Hematopoietic multipotent progenitor cell treated with erythropoietin and hydrocortisone succinate and interleukin-3 and kit ligand, for 17 days (in vitro differentiated cells): ENCODE measurements at places on chromosomes 2 and 18.
A peak's percentile ranks its signal among the peaks of the same experiment; 100 is the strongest.

- no peak for DNase-seq
Measured at GRCh38 chr2:76998704-76999103, 523.5 kb downstream of the LRRTM4 start.

GRCh38 chr2:118980573-118980972 lies 38.6 kb downstream of the MARCO start:
- DNase-seq = no peak

DNA sequence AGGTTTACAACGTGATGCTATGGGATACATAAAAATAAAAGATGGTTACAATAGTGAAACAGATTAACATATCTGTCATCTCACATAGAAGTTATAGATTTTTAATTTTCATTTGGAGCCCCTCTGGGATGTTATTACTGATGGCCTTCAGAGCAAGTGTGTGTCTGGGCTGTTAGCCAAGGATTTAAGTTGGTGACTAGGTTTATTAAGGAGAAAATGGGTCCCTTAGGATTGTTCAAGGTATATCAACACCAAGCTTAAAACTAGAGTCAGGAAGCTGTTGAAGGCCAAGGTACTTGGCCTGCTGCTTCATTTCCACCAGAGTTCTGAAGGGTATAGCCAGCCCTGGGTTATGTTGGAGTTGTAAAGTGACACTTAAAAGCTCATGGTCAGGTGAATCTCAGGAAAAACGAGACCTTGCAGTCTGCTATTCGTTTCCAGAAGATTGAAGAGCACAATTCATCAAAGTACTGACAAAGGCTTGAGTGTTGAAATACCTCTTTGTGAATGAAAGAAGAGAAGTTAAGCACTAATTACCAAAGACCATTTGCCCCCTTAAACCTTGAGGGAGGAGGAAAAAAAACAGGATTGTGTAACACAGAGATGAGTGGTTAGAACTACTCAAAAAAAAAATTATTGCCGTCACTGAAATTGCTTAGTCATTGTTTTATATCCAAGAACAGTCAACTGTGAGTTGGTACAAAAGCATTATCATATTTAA lies 48.4 kb downstream of the MAP2 start:
- no peak for DNase-seq

GRCh38 chr2:57558312-57558711 lies 488.3 kb upstream of the VRK2 start:
- no peak for DNase-seq

- no peak for DNase-seq
Measured at GRCh38 chr2:188416367-188416766, 124.7 kb downstream of the GULP1 start.

- DNase-seq = no peak
Measured at GRCh38 chr2:128373451-128374000, 54.9 kb upstream of the HS6ST1 start.

DNA sequence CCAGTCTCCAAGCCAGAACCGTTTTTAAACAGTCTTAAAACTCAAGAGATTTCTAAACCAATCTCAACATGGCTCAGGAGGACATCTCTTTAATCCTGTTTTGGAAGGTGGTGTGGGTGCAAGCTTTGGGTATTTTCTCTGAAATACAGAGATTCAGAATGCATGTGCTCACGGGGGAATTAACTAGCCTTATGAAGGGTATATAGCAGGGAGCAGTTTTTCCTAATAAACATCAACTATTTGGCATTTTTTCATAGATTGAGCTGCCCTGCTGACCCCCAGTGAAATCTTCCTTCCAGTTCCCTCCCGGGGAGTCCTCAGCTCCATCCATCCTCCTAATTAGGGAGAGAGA lies 122.6 kb downstream of the SMAD7 start:
- no peak for DNase-seq

- DNase-seq = no peak
Measured at GRCh38 chr2:237616734-237617586, 10.4 kb upstream of the LRRFIP1 start.

GRCh38 chr18:11851146-11851805 lies at the start of gene CHMP1B:
TSS of gene CHMP1B (plus strand) at chr18:11851413. CDS start at chr18:11851512, 99 bp downstream.
- DNase-seq = peak; percentile 95

DNA sequence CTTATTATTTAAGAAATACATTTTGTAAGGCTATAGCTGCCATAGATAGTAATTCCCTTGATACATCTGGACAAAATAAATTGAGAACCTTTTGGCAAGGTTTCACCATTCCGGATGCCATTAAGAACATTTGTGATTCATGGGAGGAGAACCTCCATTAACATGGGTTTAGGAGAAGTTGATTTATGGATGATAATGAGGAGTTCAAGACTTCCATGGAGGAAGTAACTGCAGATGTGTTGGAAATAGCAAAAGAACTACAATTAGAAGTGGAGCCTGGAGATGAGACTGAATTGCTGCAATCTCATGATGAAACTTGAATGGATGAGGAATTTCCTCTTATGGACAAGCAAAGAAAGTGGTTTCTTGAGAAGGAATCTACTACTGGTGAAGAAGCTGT lies 17.3 kb downstream of the PHLPP1 start:
- DNase-seq = no peak

GRCh38 chr2:30527411-30527810 lies 80.4 kb downstream of the LCLAT1 start:
- no peak for DNase-seq

DNA sequence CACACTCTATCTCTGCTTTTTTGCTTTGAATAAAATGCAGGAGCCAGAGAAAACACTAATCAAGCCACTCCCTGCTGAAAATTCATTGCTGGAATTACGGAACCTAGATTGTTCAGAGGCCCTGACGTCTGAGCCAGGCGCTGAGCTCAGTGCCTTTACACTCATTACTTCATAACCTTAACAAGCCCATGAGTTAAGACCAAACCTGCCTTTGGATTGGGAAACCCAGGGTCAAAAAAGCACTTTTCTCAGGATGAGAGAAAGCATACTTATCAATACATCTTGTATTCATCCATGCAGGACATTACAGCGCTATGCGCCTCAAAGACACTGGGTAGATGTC lies 762 bp downstream of the INO80C start:
- DNase-seq = no peak

DNA sequence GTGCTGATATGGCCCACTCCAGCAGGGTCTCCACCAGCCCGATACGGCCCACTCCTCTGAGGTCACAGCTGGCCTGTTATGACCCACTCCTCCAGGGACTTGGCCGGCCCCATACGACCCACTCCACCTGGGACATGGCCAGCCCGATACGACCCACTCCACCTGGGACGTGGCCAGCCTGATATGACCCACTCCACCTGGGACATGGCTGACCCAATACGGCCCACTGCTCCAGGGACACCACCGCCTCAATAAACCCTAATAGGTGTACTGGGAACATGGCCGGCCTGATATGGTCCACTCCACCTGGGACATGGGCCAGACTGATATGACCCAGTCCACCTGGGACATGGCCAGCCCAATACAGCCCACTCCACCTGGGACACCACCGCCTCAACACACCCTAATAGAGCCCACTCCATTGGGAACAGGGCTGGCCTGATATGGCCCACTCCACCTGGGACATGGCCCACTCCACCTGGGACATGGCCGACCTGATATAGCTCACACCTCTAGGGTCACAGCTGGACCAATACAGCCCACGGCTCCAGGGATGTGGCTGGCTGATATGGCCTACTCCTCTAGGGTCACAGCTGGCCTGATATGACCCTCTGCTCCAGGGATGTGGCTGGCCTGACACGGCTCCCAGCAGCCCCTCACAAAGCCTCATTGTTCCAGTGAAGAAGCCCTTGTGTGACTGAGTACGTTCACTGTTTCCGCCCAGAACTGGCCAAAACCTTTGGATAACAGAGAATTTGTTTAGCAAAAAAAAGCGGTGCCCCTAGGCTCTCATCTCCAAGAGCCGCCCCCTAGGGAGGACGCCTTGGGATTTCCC lies 245.6 kb downstream of the HDAC4 start:
- DNase-seq = no peak

GRCh38 chr2:3154146-3154545 lies 223.5 kb downstream of the EIPR1 start:
- no peak for DNase-seq

DNA sequence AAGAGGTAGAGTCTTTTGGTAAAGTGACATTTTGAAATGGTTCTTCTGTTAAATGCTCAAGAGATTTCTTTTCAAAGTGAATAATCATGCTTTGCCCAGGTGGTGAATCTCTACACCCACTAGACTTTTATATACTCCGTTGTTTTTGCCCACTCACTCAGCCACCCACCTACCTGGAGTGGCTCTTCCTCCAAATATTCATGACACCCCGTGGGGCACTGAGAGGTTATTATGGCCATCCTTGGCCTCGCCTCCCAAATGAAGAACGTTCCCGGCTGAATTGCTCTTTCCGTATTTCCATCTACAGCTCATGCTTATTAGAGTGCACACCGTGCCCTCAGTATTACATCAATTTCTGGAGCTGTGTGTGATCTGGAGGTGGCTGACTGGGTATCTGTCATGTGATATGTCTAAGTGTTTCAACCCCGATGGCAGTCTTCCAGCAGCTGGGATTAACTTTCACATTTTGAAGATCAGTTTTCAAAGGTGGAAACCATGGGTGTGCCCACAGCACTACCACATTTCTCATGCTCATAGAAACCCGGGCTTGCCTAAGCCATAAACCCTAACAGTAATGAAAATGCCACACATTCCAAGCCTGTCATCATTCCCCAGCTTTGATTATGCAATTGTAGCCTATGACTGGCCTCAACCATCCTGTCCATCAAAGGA lies 406.6 kb upstream of the MMADHC start:
- no peak for DNase-seq

GRCh38 chr18:50203801-50204604 lies 9.1 kb upstream of the MYO5B start:
- DNase-seq = peak; percentile 12

DNA sequence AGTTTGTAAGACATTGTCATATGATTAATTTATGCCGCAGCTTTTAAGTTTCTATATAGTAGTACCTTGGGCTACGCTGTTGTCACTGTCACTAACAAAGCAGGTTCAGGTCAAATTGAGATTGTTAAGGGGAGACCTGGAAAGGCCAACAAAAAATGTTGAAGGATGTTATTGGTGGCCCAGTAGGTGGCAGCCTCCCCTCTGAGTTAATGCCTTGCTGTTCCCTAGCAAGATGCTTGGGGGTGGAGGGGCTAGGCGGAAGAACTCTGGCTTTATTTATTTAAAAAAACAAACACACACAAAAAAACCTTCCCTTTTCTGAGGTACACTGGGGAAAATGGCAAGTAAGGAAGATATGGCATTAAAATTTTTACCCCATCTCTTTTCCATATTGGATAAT lies 128.3 kb upstream of the ATP5MC3 start:
- DNase-seq = no peak

GRCh38 chr2:135818937-135819610 lies 17.9 kb downstream of the LCT start:
- DNase-seq = no peak

GRCh38 chr18:6327895-6328620 lies 86.7 kb downstream of the L3MBTL4 start:
- no peak for DNase-seq

DNA sequence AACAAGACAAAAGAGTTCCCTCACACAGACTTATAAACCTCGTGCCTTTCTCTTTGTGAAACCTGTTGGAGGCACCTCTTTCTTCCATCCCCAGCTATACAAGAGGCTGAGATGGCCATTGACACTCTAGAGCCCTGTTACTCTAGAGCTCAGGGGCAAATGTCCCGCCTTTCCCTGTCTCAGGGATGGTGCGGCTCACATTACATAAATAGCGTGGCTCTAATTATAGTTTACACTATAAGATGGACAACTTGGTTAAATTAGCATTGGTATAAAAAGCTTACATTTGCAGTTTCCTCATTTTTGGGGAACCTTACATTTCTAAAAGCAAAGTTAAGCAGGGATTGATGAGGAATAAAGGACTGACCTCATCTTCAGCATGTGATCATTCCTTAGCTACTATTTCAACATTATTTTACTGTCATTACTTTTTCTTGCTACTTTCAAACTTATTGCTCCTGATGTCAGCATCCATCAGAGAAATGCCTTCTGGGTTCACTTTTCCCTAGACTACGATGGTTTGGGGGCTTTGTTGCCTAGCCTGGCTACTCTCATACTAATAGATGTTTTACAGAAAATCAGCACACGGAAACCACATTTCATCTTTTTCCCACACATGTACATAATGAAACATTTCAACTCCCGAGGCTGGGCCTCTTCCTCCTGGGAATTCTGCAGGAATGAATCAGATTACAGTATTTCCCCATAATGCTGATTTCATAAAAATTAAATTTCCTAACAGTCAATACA lies 40.4 kb downstream of the FTCDNL1 start:
- no peak for DNase-seq

GRCh38 chr18:60295674-60296073 lies 76.9 kb downstream of the MC4R start:
- no peak for DNase-seq

GRCh38 chr2:191615596-191615995 lies 62.3 kb upstream of the NABP1 start:
- no peak for DNase-seq

DNA sequence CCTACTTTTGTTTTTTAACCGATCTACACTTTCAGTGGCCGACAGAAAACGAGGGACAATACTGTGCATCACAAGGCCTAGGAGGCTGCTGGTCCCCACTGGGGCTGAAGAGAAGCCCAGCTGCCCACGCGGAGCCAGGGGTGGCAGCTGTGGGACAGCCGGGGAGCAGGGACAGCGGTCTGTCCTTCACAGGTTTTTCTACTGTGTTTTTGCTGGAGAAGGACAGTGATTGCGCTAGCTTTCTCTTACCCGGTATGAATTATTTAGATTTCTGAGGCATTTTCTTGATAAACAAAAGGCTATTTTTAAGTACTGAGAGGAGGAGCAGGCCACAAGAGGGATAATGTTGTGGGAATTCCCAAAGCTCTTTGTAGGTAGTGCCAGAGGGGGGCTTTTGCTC lies 219.8 kb downstream of the ATAD2B start:
- no peak for DNase-seq

DNA sequence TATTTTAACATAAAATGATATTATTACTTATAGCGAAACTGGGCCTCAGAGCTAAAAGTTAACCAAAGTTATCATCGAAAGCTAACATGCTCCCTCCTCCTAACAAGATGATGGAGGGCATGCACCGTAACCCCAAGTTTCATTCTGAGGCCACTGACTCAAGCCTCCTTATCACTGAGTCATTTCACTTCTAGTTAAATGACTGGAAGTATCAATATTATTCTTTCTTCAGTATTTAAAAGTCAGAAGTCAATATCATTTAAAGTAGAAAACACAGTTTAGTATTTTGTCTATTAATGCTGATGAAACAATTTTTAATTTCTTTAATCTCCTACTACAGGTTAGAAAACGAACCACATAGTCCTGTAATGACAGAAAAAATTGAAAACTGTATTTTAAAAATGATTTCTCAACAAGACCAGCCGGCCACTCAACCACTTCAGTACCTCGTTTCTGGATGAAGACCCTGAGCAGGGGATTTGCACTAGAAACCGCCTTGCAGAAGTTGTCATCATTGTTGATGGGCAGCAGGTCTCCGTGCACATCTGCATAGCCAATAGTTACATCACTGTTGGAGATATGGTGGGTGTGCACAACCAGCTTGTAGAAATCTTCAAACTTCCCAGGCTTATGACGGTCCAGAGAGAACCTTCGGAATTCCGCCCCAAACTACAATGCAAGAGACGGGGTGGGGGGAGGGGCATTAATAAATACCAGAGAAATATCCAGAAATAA lies 44.9 kb downstream of the PARD6G start:
- no peak for DNase-seq

- DNase-seq = no peak
Measured at GRCh38 chr2:95333888-95334338, 36.8 kb downstream of the KCNIP3 start.

- DNase-seq = no peak
Measured at GRCh38 chr18:9574473-9575115, 39.8 kb downstream of the PPP4R1 start.
